ENCODE measurements at places on chromosomes 7 and 10.
A peak's percentile ranks its signal among the peaks of the same experiment; 100 is the strongest.

DNA sequence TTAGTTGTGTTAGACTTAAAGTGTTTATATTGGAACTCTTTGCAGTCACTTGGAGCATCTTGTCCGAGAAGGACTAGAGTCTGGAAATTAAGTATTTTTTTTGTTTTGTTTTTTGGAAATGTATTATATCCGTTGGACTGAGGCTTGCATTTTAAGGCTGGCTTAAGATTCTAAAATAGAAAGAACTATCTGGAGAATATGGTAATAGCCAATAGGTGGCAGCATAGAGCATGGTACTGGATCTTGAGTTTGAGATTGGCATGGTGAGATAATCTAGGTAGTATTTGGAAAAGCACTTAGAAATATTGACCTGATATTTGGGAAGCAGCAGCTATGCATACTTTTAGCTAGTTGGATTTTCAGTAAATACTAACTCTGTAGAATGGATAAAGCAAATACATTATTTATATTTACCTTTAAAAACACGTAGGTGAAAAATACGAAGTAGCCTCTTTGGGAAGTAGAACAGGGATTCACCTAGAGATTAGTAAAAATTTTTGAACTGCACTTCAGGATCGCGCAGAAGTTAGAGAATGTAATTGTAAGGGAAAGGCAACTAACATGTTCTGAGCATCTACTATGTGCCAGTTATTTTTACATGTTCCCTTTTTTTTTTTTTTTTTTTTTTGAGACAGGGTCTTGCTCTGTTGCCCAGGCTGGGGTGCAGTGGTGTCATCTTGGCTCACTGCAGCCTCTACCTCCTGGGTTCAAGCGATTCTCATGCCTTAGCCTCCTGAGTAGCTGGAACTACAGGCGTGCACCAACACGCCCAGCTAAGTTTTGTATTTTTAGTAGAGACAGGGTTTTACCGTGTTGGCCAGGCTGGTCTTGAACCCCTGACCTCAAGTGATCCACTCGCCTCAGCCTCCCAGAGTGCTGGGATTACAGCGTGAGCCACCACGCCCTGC, 78.6 kb downstream of the LCOR start:
- no peak for DNase-seq

- DNase-seq: no peak
Measured at GRCh38 chr10:85643845-85644525, 722.6 kb downstream of the GRID1 start.

DNA sequence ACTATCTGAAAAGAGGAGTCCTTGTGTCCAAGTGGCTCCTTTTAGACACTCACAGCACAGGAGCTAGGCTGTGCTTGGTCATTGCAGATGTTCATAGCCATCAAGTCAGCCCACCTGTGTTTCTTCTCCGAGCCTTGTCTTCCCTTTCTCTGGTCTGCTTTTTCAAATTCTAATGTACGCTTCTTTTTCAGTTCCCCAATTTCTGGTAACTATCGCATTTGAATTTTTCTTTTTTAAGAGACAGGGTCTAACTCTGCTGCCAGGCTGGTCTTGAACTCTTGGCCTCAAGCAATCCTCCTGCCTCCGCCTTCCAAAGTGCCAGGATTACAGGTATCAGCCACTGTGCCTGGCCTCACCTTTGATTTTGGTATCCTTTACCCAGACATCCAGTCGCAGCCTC, 18.9 kb downstream of the APBB1IP start:
- no peak for DNase-seq

GRCh38 chr7:127911968-127912511, 119.2 kb downstream of the LRRC4 start:
- DNase-seq: no peak

GRCh38 chr7:15403751-15404150, 158.1 kb downstream of the AGMO start:
- DNase-seq: no peak

GRCh38 chr7:113444261-113444660, 325.9 kb upstream of the SMIM30 start:
- DNase-seq: no peak

DNA sequence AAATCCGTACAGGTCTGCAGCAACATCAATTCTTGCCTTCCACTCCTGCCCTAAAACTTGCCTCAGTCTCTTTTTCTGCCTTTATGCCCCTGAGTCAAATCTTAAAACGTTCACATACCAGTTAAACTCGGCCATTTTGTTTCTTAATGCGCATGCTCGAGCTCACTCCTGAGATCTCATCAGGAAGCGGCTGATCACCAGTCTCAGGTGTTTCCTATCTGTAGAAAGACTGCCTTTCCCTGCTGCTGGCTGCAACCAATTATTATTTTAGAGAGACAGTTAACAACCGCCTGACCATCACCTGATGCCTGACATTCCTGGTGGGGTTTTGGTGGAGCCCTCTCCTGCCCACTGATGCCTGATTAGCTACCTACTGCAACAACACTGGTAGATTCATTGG, 70.2 kb upstream of the TMEM140 start:
- no peak for DNase-seq

DNA sequence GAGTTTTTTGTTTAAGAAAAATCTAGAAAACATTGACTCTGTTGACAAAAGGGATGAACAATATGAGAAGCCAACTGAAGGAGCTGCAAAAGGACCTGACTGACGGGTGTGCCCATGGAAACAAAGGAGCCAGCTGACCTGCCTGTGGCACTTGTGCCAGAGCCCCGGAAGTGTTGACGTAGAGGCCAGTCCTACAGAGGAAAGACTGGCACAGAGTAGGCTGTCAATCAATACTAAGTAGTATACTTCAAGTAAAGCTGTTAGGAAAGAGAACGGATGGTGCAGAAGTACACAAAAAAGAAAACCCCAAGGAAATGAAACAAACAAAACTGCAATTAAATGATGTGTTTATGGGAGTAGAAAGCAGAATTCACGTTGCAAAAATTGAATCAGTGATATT, 19.0 kb upstream of the ABI1 start:
- no peak for DNase-seq

- DNase-seq: no peak
Measured at GRCh38 chr10:74300666-74301065, 149.6 kb downstream of the ADK start.

GRCh38 chr7:44281811-44282600, 43.4 kb downstream of the CAMK2B start:
- peak; percentile 12 for DNase-seq

GRCh38 chr7:130912862-130913638, 179.0 kb upstream of the KLF14 start:
- peak; percentile 74 for DNase-seq

GRCh38 chr7:39691821-39692220, 68.4 kb downstream of the RALA start:
- DNase-seq: no peak

Data from ovary (tissue), 10 donors.